ENCODE measurements at places on chromosomes 7 and 10. TPM values are rescaled to one million over a fixed set of nuclear protein-coding genes. Genes with fewer than 3 reads are reported as not detected.

COX15 gene
- total RNA-seq = 30.1 TPM

GRCh38 chr7:27083646-27084045 lies 12.2 kb downstream of the HOXA1 start:
- no peak for DNase-seq

DNA sequence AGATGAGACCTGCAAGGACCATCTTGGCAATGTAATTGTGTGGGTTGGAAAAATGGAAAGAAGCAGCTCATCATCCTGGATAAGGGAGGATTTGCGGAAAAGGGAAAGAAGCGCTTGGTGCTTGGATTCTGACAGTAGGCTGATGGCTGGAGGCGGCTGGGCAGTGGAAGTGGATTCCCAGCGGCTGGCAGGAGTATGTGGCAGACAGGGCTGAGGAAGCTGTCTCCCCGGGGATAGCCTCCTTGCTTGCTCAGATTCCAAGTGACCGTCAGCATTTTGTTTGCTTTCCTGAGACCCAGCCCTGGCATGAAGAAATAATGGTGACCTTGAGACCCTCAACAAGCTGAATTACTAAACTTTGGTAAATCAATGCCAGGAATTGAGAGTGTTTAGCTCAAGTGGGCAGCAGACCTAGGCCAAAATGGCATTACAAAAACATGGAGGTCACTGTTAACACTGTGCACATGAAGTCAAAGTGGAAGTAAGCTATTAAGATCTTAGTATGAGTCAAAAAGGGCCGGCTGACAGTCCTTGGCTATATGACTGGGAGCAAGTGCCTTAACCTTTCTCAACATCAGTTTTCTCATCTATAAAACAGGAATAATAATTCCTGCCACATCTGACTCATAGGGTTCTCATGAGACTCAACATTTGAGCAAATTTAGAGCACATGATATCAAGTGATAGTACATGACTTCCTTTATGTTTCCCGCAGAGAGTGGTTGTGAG lies 21.3 kb downstream of the SLC25A28 start:
- DNase-seq = no peak

DNA sequence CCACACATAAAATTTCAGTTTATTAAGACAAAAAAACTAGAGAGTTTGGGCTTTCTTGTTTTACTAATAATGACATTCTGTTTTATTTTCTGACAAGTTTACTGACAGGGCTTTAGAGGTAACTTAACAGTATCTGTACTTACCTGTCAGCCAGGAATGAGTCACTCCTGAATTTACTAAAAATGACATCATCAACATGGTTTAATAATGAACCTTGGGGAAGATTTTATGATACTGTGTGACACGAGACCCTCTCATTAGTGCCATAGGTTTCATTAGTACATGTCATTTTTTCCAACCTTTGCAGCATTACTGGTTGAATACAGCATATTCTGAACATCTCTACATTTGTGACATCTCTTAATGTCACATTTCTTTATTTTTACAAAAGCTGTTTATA lies 131.1 kb downstream of the KCND2 start:
- no peak for DNase-seq

VSTM2A gene
- total RNA-seq = not detected

DNA sequence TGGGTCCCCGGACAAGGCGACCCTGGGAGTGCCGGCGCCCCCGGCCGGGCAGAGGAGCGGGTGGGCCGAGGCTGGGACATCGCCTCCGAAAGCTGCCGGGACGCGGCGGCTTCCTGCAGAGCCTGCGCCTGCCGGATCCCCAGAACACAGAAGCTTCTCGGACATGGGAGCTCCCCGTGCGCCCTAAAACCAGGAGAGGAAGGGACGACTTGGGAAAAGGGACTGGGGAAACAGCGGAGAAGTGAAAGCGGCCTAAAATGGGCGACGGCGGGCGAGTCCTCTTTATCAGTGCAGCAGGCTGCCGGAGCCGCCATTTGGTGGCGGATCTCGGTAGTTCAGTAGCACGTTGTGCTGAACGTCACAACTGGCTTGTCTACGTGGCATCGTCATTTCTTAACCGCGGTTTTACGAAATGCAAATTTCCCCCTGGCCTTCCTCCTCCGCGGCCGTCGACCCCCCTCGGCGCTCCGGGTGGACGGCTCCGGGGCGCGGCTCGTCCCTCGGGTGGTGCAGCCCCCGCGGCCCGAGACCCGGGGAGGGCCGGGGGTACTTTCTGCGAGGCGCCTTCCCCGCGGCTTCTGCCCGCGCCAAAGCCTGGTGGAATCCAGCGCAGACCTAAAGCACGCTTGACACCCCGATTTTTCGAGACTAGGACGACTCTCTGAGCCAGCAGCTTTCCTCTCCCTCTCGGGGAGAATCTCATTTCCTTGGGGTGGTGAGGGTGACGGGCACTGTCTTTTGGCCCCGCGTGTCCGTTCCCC lies 9.9 kb upstream of the SPAG6 start:
- DNase-seq = peak; percentile 83

GRCh38 chr7:330511-331230 lies 40.7 kb downstream of the FOXL3 start:
- DNase-seq = peak; percentile 32

GRCh38 chr10:108911814-108912541 lies 1011.3 kb downstream of the XPNPEP1 start:
- DNase-seq = peak; percentile 74

DNA sequence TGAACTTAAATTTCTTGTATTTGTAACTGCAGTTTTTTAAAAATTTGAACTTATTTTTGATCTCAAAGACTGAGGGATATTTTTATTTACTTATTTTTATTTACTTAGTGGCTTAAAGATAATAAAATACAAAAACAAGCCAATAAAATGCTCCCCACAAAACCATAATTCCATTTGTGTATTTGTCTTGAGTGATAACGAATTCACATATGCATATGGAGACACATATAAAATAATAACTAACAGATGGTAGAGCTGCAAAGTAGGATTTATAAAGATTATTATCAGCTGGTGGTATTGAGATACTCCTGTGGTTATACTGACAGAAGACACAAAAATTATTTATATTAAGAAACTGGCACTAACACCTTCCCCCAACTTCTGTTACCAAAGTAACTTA lies 90.2 kb upstream of the RPA3 start:
- no peak for DNase-seq

DNA sequence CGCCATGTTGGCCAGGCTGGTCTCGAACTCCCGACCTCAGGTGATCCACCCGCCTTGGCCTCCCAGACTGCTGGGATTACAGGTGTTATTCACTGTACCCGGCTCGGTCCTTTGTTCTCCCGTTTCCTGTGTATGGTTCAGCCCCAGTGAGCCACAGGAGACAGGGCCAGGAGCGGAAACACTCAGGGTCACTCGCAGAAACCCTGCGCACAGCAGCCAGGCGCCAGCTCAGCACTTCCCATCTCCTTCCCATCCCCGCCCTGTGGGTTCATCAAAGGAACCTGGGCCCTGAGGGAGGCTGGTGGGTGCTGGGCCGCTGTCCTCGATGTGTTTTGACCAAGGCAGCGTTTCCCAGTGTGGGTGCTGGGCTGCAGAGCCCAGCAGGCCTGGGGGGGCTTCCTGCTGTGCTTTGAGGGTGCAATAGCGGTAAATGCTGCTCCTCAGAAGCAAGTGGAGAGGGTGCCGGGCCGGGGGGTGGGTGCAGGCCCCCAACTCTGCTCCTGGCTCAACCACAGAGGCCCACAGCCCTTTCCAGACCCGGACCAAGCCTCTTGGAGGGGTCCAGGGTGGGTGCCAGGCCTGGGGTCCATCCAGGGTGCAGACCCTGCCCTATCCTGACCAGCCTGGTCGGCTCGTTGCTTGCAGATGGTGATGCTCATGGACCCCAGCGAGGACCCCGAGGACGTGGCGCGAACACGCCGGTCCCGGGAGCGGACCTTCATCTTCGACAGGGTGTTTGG lies 15.3 kb upstream of the CHST12 start:
- no peak for DNase-seq

Measured in Right ventricle myocardium inferior (tissue), 1 donor.